Left lobe of liver (tissue), 2 donors: ENCODE measurements at places on chromosomes 16 and 17. TPM values are rescaled to one million over a fixed set of nuclear protein-coding genes. Genes with fewer than 3 reads are reported as not detected.

Gene WDR45B
- total RNA-seq = 26.6 TPM

Gene NPW
- total RNA-seq = 8.5 TPM

Gene HIRIP3
- total RNA-seq = 9.2 TPM

Gene PHKB
- 34.2 TPM for total RNA-seq

Gene NGFR
- 14.0 TPM for total RNA-seq

Gene CMTM2
- not detected for total RNA-seq
